Brain (organoid and tissue), 16 donors: ENCODE measurements at places on chromosomes 3 and 15.
A peak's percentile ranks its signal among the peaks of the same experiment; 100 is the strongest.

DNA sequence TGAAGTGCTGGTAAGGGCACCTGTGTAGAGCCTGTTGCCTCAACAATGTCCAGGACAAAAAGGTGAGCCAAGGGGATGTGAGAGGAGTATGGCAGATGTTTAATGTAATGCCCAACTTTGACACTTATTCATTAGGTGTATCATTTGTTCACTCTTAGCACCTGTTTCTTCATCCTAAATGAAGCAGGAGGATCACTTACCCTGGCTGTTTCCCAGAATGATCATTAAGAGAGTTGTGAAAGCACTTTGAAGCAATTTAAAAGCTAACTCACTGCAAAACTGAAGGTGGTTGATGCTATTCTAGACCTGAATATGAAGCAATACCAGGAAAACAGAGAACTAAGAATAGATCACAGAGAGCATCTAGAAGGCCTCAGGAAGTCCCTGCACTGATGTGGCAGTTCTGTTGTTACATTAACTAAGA, 3.4 kb upstream of the HHLA2 start:
- no peak for DNase-seq

DNA sequence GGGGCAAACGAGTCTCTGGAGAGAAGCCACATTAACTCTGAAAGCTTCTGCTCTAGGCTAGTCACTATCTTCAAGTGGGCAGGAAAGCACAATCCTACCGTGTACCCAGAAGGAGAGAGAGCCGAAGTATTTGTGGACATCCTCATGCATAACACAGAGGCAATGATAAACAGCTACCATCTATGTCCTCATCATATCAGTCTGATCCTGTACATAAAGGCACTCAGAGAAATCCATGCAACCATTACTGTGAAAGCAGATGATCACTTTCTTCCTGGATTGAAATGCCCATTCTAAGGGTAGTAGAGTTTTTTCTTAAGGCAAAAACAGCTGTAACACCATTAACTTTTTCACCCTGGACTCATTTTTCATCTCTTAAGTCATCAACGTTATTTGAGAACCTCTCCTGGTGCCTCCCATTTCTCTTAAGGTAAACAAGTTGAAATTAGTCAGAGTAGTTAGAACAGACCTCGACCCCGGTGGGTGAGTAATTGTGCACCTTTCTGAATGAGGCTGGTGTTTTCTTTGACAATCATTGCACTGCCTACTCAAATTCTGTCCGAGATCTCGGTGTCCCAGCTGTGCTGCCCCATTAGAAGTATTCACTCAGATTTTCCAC, 327.4 kb downstream of the SHQ1 start:
- no peak for DNase-seq

DNA sequence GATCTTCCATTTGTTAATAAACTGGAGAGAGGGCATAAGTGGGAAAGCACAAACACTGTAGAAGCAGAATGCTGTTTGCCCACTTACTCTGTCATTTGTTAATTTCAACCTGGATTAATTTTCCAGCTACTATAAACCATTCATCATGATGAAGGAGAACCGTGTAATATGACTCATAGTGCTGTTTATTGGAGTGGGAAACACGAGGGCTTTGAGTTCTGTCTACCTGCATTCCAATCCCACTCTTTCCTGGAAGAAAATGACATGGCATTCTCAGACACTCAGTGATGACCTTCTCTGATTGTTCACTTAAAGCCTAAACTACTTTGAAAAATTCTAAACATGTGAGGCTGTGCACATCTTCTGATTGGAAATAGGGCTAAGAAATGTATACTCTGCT, 826.7 kb downstream of the AGBL1 start:
- no peak for DNase-seq

- peak; percentile 16 for DNase-seq
These were observed 24.2 kb downstream of the PFKFB4 start for GRCh38 chr3:48532271-48532976.

DNA sequence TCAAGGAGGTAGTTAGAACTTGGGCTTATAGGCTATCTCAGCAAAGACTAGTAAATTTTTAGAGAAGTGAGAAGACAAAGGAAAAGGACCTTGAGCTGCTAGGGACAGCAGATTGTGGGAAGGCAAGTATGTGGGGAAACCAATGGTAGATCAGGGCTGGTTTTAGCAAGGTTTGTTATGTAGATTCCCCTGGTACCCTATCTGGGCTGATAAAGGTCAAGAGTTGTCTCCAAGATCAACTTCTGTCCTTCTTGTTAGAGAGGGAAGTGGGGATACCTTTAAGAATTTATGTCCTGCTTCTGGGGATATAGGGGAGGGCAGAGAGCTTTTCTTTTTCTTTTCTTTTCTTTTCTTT, 28.9 kb downstream of the KAT2B start:
- no peak for DNase-seq

DNA sequence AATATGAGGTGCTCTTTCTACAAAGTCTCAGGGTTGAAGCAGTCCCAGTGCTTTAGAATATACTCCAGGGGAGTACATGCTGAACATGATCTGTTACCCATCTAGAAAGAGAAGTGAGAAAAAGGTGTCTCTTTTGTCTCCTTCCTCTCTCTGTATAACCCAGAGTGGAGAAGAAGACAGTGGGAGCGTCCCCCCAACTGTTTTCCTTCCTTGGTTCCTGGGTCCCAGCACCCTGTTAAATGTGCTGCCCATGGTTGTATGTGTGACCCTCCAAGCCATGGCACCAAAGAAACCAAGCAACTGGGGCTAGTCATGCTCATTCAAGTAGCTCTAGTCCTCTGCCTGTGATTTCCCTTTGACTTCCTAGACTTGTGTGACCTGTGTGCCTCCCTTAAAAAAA, 683.7 kb downstream of the TBL1XR1 start:
- no peak for DNase-seq

DNA sequence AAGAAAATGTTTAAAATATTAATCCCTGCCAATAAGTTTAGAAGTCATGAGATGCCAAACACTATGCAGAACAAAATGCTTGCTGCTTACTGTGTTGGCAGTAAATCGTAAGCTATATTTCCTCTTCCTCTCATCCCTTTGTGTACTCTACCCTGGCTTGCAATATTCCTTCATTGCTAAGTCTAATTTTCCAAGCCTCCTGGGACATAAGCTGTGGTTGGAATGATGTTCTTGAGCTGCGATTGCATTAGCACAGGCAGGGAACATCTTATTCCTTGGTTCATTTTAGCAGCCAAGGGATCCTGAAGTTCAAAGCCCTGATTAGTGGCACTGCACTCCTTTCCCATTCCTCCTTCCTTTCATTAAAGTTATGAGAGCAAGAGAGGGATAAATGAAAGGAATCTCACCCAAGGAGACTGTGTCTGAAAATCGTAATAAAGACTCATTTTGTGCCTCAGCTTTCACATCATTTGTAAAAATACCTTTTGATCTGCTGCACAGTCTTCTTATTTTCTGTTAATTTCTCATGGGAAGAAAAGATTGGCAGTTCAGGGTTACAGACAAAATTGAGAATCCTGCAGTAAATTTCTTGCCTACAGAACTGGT, 535.2 kb downstream of the OCA2 start:
- DNase-seq: peak; percentile 72

DNA sequence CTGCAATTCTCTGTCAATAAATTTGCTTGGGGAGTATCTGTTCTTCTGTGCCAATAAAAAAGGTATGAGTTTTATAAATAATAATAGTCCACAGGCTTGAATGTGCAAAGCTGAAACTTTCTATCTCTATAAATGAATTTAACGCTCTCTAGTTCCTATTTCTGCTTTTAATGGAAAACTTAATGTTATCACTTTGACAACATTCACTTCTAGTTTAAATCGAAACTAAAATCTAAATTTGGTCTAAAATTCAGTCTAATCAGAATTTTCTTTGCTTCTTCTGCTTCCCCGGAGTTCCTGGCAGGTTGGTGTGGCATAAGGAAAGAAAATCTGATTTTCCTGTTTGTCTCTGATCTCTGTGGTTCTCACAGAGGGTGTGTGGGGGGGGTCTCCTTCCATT, 450.1 kb upstream of the TBL1XR1 start:
- no peak for DNase-seq

DNA sequence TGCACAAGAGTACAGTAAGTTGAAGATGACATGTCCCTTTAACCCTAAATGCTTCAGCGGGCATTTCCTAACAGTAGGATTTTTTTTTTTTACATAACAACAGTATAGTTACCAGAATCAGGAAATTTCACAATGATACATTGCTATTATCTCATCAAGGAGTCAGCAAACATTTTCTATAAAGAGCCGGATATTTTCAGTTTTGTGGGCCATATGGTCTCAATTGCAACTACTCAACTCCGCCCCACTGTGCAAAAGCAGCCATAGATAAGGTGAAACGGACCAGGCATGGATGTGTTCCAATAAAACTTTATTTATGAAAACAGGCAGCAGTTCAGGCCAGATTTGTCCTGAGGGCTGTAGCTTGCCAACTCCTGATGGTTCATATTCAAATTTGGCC, 130.6 kb downstream of the SMAD6 start:
- DNase-seq: no peak

GRCh38 chr3:153210146-153210545, 48.1 kb downstream of the RAP2B start:
- DNase-seq: peak; percentile 80

- peak; percentile 6 for DNase-seq
These were observed 738 bp downstream of the COMMD2 start for GRCh38 chr3:149751551-149751950.

DNA sequence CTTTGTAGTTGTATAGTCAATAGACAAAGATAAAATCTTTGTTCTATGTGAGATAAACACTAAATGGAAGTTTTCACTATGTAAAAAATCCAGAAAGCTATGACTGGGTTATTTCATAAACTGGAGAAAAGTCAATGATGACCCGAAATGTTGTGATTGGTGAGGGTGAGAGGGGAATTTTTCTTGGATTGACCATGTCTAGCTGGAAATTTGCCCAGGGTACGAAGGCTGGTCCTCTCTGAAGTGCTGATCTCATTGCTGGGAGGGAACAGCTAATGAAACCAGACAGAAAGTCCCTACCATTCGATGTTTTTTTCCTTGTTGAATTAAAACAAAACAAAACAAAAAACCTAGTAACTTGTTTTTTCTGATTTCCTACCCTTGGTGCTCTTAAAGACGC, 14.3 kb downstream of the TPRG1 start:
- DNase-seq: no peak

DNA sequence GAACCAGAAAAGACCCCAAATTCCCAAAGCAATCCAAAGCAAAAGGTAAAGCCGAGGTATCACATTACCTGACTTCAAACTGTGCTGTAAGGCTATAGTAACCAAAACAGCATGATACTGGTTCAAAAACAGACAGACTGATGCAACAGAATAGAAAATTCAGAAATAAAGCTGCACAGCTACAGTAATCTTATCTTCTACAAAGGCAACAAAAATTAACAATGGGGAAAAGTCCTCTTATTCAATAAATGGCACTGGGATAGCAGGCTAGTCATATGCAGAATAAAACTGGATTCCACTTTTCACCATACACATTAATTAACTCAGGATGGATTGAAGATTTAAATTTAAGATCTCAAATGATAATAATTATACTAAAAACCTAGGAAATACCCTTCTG, 392.6 kb upstream of the CBLB start:
- no peak for DNase-seq

GRCh38 chr3:2211568-2211967, 112.9 kb downstream of the CNTN4 start:
- DNase-seq: no peak

- DNase-seq: peak; percentile 75
These were observed 20.5 kb downstream of the WDR73 start for GRCh38 chr15:84633311-84634227.
